ENCODE measurements at places on chromosomes 12 and 14.

- DNase-seq, result no peak
These were observed 66.3 kb upstream of the NCOR2 start for GRCh38 chr12:124633365-124634362.

GRCh38 chr14:50759800-50760543, 71.0 kb downstream of the NIN start:
- DNase-seq, result no peak

- no peak for DNase-seq
These were observed 5.6 kb downstream of the AACS start for GRCh38 chr12:125070661-125071390.

DNA sequence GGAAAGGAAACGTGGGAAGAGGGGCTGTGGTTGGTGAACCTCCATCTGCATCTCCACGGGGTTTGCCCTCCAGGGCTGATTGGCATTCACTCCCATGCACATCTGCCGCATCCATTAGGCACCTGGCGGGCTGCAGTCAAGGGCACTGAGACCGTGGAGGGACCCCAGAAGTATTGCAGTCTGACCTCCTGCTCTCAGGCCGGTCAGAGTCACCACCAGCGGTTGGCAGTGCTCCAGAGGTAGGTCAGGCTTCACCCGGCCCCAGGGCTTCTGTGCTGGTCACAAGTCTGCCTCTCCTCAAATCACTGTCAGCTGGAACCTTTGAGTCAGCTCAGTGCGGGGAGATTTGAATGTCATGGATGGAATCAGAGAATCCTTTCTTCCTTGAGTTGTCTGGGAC, 132.3 kb downstream of the PAPOLA start:
- DNase-seq, result no peak

DNA sequence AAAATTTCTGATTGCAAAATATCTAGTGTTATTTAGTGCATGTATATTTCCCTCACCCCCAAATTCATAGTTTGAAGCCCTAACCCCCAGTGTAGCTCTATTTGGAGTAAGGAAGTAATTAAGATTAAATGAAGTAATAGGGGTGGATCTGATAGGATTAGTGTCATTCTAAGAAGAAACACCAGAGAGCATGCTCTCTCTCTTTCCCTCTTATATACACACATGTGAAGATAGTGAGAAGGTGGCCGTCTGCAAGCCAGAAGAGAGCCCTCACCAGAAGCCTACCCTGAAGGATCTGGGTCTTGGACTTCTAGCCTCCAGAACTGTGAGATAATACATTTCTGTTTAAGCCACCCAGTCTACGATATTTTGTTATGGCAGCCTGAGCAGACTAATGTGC, 120.3 kb downstream of the TMEM30B start:
- no peak for DNase-seq

- peak; percentile 91 for DNase-seq
These were observed 29.3 kb upstream of the KLRF1 start for GRCh38 chr12:9797722-9798619.

GRCh38 chr12:109134186-109134917, 18.0 kb downstream of the ACACB start:
- DNase-seq, result no peak

DNA sequence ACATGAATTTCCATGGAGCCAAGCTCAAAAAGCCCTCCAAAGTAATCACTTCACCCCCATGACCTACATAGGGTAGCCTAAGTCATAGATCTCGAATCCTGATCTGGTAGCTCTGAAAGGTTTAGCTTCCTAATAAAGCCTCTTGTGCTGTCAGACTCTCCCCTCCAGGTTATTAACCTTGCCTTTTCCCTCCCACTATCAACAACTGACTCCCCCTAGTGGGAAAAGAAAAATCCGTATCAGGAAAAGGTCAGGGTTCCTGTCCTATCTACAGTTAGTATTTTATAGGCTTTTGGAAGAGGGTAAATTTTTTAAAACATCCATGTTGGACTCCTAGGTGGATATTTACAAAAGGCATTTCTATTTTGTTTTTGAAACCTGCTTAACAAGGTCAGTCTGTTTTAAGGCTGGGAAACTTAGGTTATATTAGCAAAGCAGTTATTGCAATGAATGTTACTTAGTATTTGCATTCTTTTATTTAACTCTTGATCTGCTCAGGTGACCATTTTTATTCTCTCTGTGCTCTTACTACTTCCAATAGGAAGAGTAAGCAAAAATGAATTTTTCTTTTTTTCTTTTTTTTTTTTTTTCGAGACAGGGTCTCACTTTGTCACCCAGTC, 8.0 kb downstream of the YY1 start:
- DNase-seq, result peak; percentile 79

- DNase-seq, result no peak
These were observed 78.9 kb upstream of the GZMB start for GRCh38 chr14:24712909-24713308.

DNA sequence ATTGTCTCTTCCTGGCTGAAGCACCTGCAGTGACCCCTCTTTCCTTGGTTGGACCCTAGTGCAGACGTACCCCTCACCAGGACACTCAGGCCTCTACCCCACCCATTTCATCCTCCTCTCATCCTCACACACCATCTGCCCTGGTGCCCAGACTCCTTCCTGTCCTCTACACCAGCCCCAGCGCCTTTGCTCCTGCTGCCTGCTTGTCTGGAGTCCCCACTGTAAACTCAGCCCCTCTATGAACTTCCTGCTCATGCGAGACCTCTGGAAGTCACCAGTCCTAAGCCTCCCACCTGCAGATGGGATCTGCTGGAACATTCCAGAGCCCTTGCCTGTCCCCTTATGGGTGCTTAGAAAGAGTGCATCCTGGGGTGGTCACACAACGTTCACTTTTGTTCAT, 242.5 kb downstream of the ADGRD1 start:
- no peak for DNase-seq
